Kidney (tissue), 22 donors: ENCODE measurements at places on chromosomes 5 and 9. TPM values are rescaled to one million over a fixed set of nuclear protein-coding genes. Genes with fewer than 3 reads are reported as not detected.
A peak's percentile ranks its signal among the peaks of the same experiment; 100 is the strongest.

The TTLL11 gene
- total RNA-seq = 10.0 TPM

The DBH gene
- total RNA-seq = not detected

The MED22 gene
- total RNA-seq = 32.7 TPM

The SPAAR gene
- 5.3 TPM for total RNA-seq

The TAF11L5 gene
- not detected for total RNA-seq

- DNase-seq = no peak
Measured at GRCh38 chr5:111792471-111793058, 35.6 kb upstream of the NREP start.

DNA sequence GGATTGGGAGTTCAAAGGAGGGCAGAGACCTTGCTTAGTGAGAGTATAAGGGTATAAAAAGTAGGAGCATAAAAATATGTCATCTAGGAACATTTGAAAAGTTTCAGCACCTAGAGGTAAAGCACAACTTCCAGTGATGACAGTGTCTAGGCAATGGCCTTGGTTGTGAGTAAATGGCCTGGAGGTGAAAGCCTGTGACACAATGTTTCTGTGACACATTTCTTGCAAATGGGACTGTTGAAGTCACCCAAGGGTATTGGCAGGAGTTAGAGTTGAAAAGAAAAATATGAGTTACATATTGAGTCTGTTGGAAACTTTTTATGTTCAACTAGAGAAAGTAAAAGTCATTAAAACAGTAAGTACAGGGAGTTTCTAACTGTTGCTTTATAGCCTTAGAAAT is 14.8 kb downstream of the C5orf47 start:
- no peak for DNase-seq

- DNase-seq = no peak
Measured at GRCh38 chr5:89989776-89990175, 419.8 kb downstream of the CETN3 start.

DNA sequence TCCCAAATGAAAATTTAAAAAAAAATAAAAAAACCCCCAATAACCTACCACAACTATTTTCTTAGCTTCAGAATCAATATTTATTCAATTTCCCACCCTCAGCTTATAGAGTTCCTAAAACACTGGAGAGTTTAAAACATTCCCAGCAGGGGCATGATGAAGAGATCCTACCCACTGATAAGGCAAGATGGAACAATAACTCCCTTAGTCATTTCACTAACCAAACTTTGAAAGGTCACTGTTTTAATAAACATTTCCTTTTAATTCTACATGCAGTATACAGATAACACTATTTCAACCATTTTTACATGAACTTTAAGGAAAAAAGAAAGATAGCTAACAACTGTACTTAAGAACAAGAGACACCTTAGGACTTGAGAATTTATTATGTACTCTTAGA is 34.9 kb upstream of the ACOT12 start:
- DNase-seq = no peak

DNA sequence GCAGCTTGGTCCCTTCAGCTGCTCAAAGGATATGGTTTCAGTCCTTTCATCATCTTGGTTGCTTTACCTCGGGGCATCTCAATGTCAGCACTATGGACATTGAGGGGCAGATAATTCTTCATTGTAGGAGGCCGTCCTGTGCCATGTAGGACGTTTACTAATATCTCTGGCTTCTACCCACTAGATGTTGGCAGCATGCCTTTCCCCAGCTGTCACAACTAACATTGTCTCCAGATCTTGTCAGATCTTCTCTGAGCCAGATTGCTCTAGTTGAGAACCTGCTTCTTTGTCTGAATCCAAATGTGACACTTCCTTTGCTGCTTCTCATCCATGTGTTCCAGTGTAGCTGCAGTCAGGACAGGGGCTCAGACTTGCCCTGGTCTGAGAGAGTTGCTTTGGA is 10.3 kb downstream of the PTPA start:
- no peak for DNase-seq

- DNase-seq = peak; percentile 76
Measured at GRCh38 chr5:63963080-63963735, 963 bp upstream of the HTR1A start.

GRCh38 chr9:34426347-34427074 is 31.9 kb downstream of the FAM219A start:
- DNase-seq = no peak

- no peak for DNase-seq
Measured at GRCh38 chr5:53399926-53400697, 80.3 kb upstream of the FST start.

- DNase-seq = no peak
Measured at GRCh38 chr9:123772967-123773366, 157.0 kb downstream of the DENND1A start.

DNA sequence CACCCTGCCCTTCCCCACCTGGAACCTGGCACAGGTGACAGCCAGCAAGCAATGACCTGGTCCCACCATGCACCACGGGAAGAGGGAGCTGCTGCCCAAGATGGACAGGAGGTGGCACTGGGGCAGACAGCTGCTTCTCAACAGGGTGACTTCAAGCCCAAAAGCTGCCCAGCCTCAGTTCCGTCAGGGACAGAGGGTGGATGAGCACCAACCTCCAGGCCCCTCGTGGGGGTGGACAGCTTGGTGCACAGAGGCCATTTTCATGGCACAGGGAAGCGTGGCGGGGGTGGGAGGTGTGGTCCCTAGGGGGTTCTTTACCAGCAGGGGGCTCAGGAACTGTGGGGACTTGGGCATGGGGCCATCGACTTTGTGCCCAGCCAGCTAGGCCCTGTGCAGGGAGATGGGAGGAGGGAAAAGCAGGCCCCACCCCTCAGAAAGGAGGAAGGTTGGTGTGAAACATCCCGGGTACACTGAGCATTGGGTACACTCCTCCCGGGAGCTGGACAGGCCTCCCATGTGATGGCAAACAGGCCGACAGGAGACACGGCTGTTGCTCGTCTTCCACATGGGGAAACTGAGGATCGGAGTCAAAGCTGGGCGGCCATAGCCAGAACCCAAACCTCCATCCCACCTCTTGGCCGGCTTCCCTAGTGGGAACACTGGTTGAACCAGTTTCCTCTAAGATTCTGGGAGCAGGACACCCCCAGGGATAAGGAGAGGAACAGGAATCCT is 1.9 kb downstream of the CEL start:
- no peak for DNase-seq
